ENCODE measurements at places on chromosomes 3 and 15. TPM values are rescaled to one million over a fixed set of nuclear protein-coding genes. Genes with fewer than 3 reads are reported as not detected.

DNA sequence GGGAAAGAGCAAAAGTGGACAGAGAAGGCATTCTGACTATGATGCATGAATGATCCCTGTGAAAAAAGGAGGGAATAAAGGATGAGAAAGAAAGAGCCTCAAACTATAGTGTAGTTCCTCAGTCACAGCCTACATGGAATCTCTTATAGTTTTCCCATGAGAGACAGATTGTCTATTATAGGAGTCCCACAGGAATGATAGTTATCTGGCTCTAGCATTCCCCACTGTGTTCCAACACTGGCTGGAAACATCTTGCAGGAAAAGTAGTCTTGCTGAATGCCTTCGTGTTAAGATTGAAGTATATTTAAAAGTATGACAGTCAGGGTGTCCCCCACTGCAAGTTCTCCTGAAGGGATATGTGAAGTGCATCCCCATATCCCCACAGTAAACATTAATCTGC lies 641.5 kb upstream of the NECTIN3 start:
- no peak for DNase-seq

The CLRN1 gene
- polyA plus RNA-seq = 0.23 TPM

The EXD1 gene
- 0.06 TPM for polyA plus RNA-seq

DNA sequence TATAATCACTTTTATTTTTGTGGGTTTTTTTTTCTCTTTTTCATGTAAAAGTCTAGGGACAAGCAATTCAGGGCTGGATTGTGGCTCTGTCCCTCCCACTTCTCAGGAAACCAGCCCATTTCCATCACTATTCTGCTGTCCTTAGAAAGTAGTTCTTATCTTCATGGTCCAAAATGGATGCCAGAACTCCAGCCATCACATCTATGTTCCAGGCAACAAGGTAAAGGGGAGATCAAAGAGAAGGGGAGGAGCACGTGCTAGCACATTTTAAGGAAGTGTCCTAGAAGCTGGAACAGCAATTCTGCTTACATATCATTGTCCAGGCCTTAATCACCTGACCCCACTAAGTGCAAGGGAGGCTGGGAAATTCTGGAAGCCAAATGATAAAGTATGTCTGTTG lies 181.1 kb upstream of the C2CD4B start:
- DNase-seq = no peak

The TTBK2 gene
- polyA plus RNA-seq = 13.2 TPM

The ITIH4 gene
- polyA plus RNA-seq = 32.4 TPM

DNA sequence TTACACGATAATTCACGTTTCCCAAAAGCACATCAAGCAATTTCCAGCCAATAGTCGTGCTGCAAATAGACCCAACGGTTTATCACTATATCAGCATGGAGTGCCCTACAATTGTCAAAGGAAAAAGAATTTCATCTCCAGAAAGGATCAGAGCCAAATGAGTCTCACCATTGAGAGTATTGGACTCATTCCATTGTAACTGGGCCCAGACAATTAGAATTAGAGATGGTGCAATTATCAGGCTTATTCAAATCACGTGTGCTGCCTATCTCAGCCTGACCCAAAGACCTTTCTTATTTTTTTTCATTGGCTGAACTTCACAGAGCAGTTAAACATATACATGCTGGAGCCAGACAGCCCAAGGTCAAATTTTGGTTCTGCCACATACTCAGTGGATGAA lies 87.0 kb upstream of the LRTM1 start:
- DNase-seq = no peak

GRCh38 chr3:192207651-192208050 lies 519.7 kb downstream of the FGF12 start:
- DNase-seq = no peak

Data from forelimb muscle (tissue), 1 donor.